ENCODE measurements at places on chromosomes 5 and 9. TPM values are rescaled to one million over a fixed set of nuclear protein-coding genes. Genes with fewer than 3 reads are reported as not detected.

The PIP5K1B gene
- 38.3 TPM for total RNA-seq

The TXNDC8 gene
- total RNA-seq, result not detected

The TMEM232 gene
- total RNA-seq, result 5.1 TPM

The C5 gene
- 3.5 TPM for total RNA-seq

The TIMD4 gene
- total RNA-seq, result 7.5 TPM

The LCN10 gene
- total RNA-seq, result 3.9 TPM

DNA sequence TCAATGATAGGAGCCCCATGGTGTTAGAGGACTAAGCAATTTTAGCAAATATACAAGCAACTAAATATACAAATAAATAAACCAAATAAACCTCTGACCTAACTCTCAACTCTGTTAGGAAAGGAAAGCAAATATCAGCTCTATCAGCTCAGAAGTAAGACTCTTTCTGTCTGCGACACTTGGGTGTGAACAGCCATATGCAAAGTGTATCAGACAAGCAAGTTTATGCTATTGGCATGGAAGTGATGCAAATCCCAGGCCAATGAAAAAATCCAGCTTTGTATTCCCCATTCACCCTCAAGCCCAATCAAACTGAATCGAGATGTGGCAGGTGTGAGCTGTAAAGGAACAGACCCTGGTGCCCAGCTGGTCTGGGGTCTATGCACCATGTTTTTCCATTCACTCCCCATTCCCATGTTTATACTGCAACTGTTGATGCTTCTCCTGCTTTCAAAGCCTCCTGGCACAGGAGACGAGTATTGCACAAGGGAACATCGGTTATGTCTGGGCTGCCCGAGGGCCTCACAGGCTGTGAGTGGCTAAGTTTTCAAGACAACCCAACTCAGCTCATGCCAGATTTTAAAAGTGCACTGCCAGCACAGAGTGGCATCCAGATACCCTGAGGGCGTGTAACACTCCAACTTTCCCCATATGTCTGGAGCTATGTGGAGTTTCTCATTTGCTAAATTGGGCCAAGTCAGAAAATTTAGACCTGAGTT lies 73.1 kb downstream of the FEM1C start:
- no peaks in the 10 kb centered on the region for H3K4me1 ChIP-seq
- no peak for DNase-seq
- no peaks in the 10 kb centered on the region for H3K36me3 ChIP-seq
- H3K27me3 ChIP-seq, result no peaks in the 10 kb centered on the region
- H3K4me3 ChIP-seq, result no peak overlapping the region
- H3K27ac ChIP-seq, result no peak overlapping the region

- no peak for DNase-seq
- H3K36me3 ChIP-seq, result no peaks in the 10 kb centered on the region
- no peaks in the 10 kb centered on the region for H3K27me3 ChIP-seq
- no peak overlapping the region for H3K4me3 ChIP-seq
These were observed 183.8 kb upstream of the PDE4D start for GRCh38 chr5:60077292-60077691.

- no peaks in the 10 kb centered on the region for H3K4me1 ChIP-seq
- H3K27ac ChIP-seq, result no peak overlapping the region
- H3K27me3 ChIP-seq, result no peaks in the 10 kb centered on the region
- H3K36me3 ChIP-seq, result no peaks in the 10 kb centered on the region
- DNase-seq, result no peak
These were observed 285.1 kb upstream of the ADAMTS16 start for GRCh38 chr5:4855036-4855435.

DNA sequence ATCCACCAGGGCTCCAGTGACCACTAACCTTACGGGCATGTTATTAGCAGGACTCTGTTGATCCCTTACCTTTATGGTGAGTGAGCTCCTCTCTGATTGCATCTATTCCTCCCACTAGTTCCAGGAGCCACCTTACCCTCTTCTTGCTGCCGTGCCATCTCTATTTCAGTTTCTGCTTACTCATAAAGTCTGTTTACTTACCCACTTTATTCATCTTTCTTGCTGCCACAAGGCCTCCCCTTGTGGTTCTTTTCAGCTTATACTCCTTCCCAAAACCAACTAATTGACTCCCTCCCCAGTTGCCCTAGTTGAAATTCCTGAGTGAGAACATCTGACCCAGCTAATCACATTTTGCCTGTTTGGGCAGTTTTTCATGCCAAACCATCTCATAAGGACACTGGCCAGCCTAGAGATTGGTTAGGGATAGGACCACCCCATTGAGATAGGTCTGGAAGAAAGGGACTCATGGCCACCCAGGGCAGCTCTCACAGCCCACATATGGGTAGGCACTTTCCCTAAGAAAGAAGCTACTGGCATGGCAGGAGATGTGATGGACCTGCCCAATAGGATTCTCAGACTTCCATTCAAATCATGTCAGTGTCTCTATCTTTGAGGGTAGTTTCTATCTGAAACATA lies 412.7 kb downstream of the EFNA5 start:
- peaks cover 3% of the 10 kb centered on the region for H3K4me1 ChIP-seq
- no peak overlapping the region for H3K4me3 ChIP-seq
- H3K27me3 ChIP-seq, result no peaks in the 10 kb centered on the region
- DNase-seq, result no peak
- H3K36me3 ChIP-seq, result no peaks in the 10 kb centered on the region

DNA sequence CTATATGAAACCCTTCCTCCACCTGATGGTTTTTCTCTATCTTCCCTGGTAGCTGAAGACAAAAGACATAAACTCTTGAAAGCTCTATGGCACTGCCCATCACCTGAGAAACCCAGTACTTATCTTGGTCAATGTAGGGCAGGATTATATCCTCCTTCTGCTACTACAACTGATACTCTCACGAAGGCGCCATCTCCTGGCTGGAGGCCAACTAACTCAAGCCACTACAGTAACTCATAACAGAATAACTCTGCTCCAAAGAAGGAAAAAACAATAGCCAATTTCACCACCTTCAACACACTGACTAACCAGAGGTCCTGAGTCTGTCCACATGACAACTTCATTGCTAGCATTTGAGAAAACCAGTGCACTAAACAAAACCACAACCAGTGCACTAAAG lies 409.2 kb downstream of the CETN3 start:
- no peaks in the 10 kb centered on the region for H3K4me1 ChIP-seq
- H3K27me3 ChIP-seq, result no peaks in the 10 kb centered on the region
- DNase-seq, result no peak
- no peak overlapping the region for H3K27ac ChIP-seq
- no peak overlapping the region for H3K4me3 ChIP-seq

- no peak for DNase-seq
- no peaks in the 10 kb centered on the region for H3K27me3 ChIP-seq
- H3K27ac ChIP-seq, result no peak overlapping the region
- H3K36me3 ChIP-seq, result peaks cover 6% of the 10 kb centered on the region
These were observed 26.3 kb downstream of the SREK1 start for GRCh38 chr5:66170195-66170919.

- DNase-seq, result no peak
- peaks cover 16% of the 10 kb centered on the region for H3K27me3 ChIP-seq
- H3K4me3 ChIP-seq, result no peak overlapping the region
- no peaks in the 10 kb centered on the region for H3K36me3 ChIP-seq
- no peaks in the 10 kb centered on the region for H3K4me1 ChIP-seq
These were observed 34.5 kb downstream of the UNC5A start for GRCh38 chr5:176844706-176845391.

DNA sequence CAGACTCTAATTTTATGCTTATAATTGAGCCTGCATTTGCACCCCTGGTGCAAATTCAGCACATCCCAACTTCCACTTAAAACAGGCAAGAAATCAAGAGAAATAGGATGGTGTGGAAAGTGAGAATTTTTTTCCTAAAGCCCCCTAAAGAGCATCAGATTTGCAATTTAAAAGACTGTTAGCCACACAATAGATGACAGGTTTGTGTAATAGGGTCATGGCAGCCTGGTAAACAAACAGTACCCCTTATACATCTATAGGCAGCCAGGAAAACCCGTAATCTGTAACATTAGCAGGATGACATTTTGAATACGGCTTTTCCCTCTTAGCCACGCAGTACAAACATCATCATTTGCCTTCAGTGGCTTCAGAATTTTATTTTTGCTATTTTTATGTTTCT lies 17.2 kb downstream of the EBF1 start:
- H3K27me3 ChIP-seq, result no peaks in the 10 kb centered on the region
- H3K27ac ChIP-seq, result no peak overlapping the region
- no peaks in the 10 kb centered on the region for H3K36me3 ChIP-seq
- DNase-seq, result no peak
- H3K4me1 ChIP-seq, result no peaks in the 10 kb centered on the region

DNA sequence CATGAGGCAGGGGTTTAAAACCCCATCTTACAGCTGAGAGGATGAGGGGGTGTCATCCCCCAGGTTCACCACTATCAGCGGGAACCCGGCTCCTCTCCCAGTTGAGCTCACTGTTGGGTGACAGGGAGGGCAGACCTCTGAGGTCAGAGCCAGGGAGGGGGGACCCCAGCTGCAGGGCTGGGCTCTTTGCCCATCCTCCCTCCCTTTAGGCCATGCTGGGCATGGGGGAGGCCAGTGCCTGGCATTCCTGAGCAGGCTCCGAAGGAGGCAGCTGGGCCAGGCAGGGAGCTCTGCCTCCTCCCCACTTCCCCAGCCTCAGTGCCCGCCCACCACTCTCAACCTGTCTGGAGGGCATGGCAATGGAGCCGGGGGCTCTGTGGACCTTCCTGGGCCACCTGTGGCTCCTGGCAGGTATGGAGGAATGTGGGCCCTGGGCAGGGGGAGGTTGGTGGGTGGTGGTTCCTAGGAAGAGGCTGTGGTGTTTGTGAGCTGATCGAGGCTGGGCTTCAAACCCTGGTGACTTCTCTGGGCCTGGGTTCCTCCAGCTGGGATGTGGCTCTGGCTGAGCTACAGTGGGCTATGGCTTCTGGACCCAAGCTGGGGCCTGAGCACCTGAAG lies 12.6 kb downstream of the CRB2 start:
- H3K27ac ChIP-seq, result no peak overlapping the region
- DNase-seq, result no peak
- H3K36me3 ChIP-seq, result no peaks in the 10 kb centered on the region
- H3K4me1 ChIP-seq, result no peaks in the 10 kb centered on the region

DNA sequence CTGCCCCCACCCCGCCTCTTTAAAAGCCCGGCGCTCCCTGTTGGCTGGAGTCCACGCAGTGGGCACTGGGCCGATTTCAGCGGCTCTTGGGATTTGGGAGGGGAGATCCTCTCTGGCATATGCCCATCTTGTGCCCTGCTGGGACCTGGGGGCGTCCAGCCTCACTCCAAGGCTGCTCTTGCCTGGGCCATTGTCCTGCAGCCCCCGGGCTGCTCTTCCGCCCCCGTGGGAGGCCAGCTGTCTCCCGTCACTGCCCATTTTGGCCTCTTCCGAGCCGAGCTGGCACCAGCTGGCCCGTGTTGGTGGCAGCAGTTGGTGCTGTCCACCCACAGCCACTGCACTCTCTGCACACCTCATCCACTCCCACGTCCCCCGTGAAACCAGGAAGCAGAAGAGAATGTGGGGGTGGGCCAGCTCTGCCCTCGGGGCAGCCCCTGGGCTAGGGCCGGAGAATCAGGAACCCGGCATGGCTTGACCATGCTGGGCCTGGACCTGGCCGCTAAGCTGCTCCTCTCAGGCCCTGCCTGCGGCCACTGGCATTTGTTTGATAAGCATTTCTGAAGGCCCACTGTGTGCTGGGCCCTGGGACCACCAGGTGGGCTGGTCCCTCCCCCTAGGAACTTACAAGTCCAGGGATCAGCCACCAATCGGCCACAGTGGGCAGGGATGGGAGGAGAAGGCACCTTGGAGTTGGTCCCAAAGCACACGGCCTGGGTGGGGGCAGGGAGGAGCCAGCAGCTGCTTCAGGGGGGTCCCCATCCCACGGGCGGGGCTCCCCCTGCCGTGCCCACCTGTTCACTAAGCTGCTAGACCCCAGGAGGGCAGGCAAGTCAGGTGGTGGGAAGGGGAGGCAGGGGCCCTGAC lies 2.2 kb downstream of the C8G start:
- H3K36me3 ChIP-seq, result peaks cover 5% of the 10 kb centered on the region
- H3K4me1 ChIP-seq, result no peaks in the 10 kb centered on the region
- H3K27ac ChIP-seq, result no peak overlapping the region
- H3K4me3 ChIP-seq, result no peak overlapping the region
- DNase-seq, result no peak

DNA sequence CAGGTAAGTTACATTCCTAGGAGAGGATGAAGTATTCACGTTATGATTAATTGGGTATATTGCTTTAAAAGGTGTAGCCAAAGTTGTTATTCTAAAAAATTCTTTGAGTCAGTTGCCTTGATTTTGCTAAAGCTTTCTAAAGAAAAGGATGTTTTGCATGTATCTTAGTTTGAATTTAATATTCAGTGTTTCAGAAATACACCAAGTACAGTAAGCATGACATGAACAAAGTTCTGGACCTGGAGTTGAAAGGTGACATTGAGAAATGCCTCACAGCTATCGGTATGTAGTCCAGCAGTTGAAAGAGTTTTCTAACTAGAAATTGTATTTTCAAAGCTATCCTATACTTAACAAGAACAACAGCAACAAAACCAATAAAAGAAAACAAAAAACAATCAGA lies 14.2 kb downstream of the ANXA1 start:
- no peak overlapping the region for H3K27ac ChIP-seq
- no peaks in the 10 kb centered on the region for H3K4me1 ChIP-seq
- no peak for DNase-seq
- H3K27me3 ChIP-seq, result no peaks in the 10 kb centered on the region

DNA sequence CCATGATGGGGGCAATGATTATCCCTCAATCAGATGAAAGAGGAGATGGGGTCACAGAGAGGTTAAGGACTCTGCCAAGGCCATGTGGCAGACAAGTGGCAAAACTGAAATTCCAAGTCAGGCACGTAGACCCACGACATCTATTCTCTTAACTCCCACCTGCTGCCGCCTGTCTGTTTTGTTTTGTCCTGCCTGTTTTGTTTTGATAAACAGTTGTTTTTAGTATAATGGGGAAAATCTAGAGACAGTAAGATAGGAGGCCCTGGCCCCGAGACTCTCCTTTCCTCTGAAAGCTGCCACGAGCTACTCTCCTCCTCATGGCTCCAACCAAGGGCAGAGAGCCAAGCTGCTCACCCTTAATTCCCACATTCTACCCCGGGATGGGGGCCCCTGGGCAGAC lies 4.9 kb downstream of the FSTL4 start:
- no peak for DNase-seq
- H3K36me3 ChIP-seq, result no peaks in the 10 kb centered on the region
- no peaks in the 10 kb centered on the region for H3K27me3 ChIP-seq
- no peak overlapping the region for H3K4me3 ChIP-seq
- peaks cover 10% of the 10 kb centered on the region for H3K4me1 ChIP-seq
- H3K27ac ChIP-seq, result no peak overlapping the region

GRCh38 chr5:173331956-173332479 lies 3.8 kb upstream of the STC2 start:
- H3K36me3 ChIP-seq, result no peaks in the 10 kb centered on the region
- H3K4me3 ChIP-seq, result no peak overlapping the region
- H3K27ac ChIP-seq, result no peak overlapping the region
- H3K4me1 ChIP-seq, result peaks cover 15% of the 10 kb centered on the region
- peaks cover 8% of the 10 kb centered on the region for H3K27me3 ChIP-seq
- peak; percentile 70 for DNase-seq

GRCh38 chr5:89005990-89006389 lies 123.0 kb upstream of the MEF2C start:
- no peak overlapping the region for H3K4me3 ChIP-seq
- DNase-seq, result no peak
- H3K36me3 ChIP-seq, result no peaks in the 10 kb centered on the region
- no peaks in the 10 kb centered on the region for H3K4me1 ChIP-seq

Data from prostate gland (tissue), 2 donors.